ENCODE measurements at places on chromosomes 4 and X.

DNA sequence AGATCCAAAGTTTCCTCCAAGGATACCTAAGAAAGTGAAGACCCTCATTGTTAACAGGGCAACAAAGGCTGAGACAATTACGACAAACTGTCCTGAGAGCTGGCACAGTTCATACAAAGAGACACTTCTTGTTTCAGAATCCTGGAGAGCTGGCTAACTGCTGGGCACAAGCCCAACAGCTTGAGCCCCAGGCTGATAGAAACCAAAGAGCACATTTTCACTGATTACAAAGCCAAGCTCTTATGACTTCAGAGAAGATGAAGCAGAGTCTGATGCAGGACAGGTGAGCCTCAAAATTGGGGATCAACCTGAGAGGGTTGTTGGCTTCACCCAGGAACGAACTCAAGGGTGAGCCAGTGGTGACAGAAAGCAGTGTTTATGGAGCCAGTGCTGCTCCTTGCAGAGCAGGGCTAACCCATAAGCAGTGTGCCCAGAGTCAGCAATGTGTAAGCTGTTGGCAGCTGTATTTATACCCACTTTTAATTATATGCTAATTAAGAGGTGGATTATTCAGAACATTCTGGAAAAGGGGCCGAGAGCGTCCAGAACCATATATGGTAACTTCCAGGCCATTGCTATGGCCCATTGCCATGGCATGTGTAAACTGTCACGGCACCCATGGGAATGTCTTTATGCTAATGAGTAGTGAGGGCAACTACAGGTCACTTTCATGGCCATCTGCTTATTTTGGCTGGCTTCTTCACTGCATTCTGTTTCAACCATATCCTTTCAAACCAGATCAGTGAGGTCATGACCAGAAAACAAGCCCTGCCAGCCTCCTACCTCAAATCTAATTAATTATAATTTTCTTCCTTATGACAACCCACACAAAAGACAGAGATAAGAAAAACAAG, 183.7 kb downstream of the EVC2 start:
- no peak for DNase-seq

GRCh38 chr4:95715830-95716229, 124.1 kb upstream of the PDHA2 start:
- DNase-seq, result no peak

GRCh38 chrX:126485409-126485808, 67.2 kb downstream of the DCAF12L1 start:
- DNase-seq, result no peak

DNA sequence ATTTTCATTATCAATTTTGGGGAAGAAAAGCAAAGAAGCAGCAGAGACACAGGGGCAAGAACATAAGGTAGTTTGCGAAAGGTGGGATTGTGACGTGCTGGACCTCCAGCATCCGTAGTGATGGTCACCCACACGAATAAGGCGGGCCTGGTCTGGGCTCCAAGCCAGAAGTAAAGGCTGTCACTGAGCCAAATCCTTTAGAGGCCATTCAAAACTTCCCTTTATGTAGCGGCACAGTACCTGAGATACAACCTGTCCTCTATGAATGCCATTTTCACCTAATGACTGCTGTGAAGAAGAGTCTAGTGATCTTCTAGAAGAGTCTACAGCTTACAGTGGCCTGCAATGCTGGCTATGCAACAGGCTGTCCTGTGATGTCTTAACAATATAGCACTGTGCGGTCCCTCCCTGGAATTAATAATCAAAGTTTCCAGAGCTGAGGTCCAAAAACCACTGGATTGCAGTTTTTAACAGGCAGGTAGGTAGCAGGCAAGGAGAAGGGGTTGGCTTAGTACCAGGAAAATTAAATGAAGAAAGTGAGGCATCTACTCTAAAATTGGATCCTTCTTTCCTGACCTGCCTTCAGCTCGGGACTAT, 56.2 kb downstream of the TRIML1 start:
- no peak for DNase-seq

DNA sequence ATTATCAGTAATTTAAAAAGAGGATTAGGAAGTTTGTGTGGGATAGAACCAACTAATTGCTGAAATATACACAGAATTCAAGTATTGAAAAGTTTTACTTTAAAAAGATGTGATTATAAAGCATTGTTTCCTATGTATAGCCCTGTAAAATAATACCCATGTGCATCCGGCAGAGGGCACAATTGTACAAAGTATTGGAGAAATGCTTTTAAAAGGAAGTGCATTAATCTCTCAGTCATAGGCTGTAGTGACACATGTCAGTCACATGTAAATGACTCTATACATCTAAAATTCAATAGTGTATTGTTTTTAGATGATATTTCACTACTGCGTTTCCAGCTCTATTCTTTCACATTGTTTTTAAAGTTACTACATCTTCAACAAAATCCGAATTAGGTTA, 9.7 kb upstream of the GEMIN8 start:
- no peak for DNase-seq

- DNase-seq, result no peak
These were observed 50.3 kb downstream of the AGA start for GRCh38 chr4:177391953-177392352.

GRCh38 chr4:156312261-156312847, 358.7 kb upstream of the CTSO start:
- DNase-seq, result no peak

DNA sequence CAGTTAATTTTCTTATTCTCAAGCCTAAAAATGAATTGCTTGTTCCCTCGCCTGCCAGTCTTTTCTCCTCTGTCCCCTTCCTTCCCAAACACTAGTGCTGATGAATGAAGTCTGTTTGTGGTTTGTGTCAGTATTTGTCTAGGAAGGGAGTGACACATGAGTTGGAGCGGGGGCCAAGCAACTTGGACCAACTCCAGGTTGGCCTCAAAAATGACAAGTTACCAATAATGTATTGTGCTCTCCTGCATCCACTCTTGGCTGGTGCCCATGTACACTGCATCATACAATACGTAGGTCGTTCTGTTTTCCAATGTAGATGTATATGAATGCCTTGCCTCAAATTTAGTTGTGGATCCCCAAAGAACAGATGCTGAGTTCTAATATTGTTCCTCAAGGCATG, 223.0 kb upstream of the GPC4 start:
- DNase-seq, result no peak
